Activated gamma-delta T cell treated with Interleukin-2 at 50 U/mL for 16 hours (primary cell): ENCODE measurements at places on chromosomes 16 and 17.

DNA sequence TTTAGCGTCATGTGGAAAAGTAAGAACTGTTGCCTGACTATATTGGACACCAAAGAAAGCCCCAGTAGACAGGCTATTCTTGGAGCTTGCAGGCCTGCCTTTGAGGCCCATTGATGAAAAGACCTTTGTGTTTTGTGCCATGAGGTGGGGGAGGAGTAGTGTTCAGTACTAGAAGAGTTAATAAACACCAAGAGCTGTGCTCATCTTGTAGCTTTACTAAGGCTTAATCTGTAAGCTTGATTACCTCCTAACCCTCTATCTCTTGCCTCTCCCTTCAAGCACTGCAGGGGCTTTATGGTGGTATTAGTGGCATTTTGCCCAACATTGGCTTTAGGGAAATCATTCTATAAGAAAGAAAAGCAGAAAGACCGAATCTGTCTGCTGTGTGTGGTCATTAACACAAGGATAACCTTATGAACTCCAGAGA, 220.2 kb upstream of the TBX2 start:
- no peak for DNase-seq

GRCh38 chr16:2663553-2664546, 18.5 kb upstream of the KCTD5 start:
- no peak for DNase-seq

DNA sequence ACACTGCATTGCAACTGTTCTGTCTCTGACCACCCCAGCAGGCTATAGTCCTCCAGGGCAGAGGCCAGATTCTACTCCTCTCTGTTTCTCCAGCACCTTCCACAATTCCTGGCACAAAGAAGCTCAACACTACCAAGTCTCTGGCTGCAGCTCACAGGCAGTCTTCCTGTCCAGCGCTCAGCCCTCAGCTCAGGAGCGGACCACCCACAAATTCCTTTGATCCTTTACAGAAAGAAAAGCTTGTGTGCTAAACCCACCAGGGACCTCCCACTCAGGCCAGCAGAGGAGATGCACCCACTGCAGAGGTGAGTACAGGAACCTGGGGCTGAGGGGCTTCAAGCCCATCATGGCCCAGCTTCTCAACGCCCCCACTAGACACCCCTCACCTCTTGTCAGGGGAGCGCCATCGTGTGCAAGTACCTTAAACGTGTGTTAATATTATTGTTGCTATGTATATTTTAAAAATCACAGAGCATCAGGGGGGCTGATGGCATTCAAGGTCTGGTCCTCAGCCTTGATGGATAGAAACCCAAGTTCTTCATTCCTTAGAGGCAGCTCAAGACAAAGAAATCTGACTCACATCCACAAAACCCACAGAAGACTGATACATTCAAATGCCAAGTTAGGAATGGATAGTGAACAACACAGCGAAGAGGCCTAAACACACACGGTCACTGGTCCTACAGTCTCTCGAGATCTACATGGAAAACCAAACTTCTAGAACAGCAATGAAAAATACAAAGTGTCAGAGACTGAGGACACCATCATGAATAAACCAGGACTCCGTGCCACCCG, 8.4 kb downstream of the HSDL1 start:
- DNase-seq, result no peak

GRCh38 chr17:58325976-58326468, 2.6 kb downstream of the TSPOAP1 start:
- no peak for DNase-seq

DNA sequence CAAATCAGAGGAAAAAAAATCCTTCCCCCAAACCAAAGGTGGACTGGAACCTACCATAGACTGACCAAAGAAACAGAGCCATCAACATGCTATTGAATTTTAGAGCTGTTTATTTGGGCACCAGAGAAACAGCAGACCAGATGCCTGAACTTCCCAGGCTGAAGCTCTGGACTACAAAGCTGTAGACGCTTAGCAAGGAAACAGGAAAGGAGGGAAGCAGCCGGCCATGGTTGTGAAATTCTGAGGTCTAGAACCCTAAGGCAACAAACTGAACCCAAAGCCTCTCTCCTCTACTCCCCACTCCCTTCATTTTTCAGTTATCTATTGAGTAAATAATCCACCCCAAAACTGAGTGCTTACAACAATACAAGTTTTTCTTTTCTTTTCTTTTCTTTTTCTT, 45.4 kb upstream of the MEIOC start:
- no peak for DNase-seq

GRCh38 chr16:87446479-87446878, 46.3 kb downstream of the ZCCHC14 start:
- DNase-seq, result no peak

DNA sequence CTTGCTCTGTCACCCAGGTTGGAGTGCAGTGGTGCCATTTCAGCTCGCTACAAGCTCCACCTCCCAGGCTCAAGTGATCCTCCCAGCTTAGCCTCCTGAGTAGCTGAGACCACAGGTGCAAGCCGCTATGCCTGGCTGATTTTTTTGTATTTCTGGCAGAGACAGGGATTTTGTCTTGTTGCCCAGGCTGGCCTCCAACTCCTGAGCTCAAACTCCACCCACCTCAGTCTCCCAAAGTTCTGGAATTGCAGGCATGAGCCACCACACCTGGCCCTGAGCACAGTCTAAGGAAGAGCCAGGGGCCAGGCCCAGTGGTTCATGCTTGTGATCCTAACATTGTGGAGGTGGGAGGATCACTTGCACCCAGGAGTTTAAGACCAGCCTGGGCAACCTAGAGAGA, 21.8 kb upstream of the BCO1 start:
- DNase-seq, result no peak

DNA sequence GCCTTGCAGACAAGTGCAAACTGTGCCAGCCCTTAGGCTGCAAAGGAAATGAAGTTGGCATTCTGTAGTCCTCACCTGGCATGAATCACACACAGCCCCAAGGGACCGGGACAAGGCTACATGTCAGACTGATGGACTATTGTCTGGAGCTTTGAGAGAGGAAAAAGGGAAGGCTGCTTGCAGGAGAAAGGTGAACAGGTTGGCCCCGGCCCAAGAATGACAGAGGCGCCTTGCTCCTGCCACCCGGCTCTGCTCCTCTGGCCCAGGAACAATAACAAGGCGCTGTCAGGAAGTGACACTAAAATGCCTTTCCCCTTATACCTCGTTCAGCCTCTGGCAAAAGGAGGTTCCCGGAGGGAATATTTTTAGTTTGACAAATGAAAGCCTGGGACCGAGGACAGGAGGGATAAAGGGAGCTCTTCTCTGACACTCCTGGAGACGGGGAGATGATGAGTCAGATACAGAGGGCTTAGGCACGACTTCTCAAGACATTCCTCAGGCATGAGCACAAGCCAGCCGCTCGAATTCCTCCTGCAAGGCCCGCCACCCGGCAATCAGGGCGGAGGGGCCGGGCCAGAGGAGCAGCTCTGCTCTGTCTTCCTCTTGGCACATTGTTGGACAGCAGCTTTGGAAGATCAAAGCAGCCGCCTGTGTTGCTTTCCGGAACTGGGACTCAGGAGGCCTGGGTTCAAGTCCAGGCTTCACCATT, 105.8 kb downstream of the NOG start:
- no peak for DNase-seq

- DNase-seq, result no peak
Observed at GRCh38 chr17:61275395-61275794, 124.2 kb upstream of the TBX2 start.

DNA sequence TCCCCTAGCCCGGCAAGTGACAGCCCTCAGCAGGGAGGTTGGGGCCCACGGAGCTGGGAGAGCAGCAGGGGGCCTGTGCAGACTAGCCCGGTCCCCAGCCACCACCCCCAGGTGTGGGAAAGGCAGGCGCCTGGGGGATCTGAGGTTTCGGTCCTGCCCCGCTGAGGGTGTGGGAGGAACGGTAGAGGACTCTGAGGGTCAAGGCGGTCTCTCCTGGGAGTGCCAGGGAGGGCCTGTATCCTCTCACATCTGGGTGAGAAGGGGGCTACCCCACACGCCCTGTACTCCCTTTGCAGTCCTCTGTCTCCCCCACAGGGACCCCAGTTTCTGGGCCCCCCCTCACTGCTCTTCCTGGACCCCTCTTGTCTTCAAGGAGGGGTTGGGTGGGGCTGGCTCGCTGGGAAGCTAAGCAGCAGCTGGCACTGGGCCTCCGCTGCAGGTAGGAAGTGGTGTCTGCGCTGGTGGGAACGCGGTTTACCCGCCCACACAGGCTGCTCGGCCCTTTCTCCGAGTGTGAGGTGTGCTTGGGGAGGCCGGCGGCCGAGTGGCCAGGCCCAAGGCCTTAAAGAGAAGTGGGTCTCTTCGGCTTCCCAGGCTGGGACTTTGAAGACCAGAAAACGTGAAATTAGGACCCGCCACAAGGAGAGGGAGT, 15.4 kb downstream of the CD7 start:
- no peak for DNase-seq

- DNase-seq, result no peak
Observed at GRCh38 chr16:58155839-58156238, 26.7 kb upstream of the CFAP20 start.

DNA sequence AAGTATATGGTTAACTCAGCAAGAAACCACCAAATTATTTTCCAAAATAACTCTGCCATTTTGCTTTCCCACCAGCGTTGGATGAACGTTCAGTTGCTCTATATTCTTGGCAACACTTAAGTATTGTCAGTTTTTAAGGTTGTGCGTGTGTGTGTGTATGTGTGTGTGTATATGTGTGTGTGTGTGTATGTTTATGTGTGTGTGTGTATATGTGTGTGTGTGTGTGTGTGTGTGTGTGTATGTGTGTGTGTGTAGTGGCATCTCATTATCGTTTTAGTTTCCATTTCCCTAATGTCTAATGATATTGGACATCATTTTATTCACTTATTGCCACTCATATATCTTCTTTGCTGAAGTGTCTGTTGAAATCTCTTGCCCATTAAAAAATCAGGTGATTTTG, 11.2 kb upstream of the SMTNL2 start:
- DNase-seq, result no peak

DNA sequence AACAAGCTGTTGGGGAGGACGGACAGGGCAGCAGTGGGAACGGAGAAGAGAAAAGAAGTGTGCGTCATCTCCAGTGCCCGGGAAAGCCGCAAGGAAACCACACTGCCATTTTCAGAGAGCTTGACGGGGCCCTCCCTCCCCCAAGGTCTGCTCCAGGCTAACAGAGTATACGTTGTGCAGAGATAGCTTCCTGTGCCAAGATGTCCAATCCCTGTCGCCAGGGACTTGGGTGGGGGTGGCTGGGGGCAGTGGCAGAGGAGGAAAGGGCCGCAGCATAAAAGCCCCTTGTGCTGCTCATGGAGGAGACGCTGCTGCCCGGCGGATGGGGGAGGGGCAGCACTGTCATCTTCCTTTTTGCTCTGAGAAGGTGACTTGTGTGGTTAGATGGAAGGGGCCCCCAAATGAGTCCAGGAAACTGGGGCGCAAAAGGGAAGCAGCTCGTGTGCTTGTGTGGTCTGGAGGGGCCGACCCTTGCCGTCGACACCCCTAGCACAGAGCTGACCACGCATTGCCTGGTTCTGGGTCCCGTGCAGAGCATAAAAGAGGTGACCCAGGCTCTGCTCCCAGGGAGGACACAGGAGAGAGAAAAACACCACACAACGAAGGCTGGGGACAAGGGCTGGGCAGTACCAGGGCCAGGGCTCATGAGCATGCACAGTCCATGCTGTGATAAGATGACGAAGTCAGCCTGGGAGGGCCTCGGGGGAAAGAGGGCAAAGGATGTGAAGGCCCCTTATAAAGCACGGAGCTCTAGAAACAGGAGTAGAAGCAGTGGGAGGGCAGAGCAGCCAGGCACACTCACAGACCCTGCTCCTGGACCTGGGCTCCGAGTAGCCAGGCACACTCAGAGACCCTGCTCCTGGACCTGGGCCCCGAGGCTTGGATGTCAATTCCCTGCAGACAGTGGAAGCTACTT, 372.7 kb downstream of the SLC39A11 start:
- peak; percentile 12 for DNase-seq

GRCh38 chr16:75491876-75492275, 3.4 kb downstream of the CHST6 start:
- no peak for DNase-seq

DNA sequence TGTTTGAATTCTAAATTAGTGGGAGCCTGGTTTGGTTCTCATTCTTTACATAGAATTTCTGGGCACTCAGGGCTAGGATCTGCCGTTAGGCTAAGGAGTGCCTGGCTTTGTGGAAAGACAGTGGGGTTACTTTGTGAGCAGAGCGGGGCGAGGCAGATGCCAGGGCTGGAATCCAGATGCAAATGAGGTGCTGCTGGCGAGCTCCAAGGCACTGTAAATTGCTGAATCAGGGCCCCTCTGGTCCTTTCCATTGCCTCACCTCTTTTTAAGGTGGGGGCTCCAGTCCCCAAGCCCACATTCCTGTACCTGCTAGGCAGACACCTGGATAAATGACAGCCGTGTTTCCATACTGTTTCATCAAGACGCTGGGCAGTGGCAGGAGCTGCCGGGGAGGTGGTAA, 33.8 kb downstream of the PIPOX start:
- no peak for DNase-seq

DNA sequence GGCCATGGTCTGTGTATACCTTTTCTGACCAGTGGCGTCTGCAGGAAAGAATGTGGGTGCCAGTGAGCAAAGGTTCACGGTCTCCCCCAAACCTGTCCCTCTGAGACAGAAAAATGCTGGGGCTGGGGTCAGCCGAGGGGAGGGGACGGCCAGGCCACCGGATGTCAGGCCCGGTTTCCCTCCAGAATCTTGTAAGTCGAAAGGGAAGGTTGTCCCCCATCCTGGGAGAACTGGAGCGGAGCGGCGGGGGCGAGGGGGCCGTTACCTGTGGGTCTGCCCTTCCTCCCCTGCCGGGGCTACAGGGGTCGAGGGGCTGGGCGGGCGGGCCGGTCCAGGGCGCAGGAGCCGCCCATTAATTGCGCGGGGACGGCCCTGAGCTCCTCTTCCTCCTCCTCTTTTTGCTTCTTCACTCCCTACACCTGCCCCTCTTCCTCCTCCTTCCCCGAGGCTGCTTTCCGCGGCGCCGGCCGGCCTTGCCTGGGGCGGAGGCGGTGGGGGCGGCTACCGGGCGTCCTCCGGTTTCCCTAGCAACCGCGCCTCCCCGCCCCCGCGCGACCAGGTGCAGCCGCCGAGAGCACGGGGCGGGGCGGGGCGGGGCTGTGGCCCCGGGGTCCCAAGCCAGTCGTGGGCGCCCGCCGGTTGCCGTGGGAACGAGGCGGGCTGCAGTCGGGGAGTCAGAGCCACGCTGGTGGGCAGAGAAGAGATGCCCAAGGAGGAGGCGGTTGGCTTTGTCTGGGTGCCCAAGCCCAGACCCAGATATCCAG, at the start of gene MARCHF10:
Gene MARCHF10, minus strand, starts transcription at position 503 of the 764 bp plus-strand sequence. CDS start 6,579 bp downstream, outside the sequence.
- peak; percentile 16 for DNase-seq
